ENCODE measurements at places on chromosomes 12 and 14.

GRCh38 chr14:94395282-94395887, 7.0 kb upstream of the SERPINA1 start:
- no peak for DNase-seq

DNA sequence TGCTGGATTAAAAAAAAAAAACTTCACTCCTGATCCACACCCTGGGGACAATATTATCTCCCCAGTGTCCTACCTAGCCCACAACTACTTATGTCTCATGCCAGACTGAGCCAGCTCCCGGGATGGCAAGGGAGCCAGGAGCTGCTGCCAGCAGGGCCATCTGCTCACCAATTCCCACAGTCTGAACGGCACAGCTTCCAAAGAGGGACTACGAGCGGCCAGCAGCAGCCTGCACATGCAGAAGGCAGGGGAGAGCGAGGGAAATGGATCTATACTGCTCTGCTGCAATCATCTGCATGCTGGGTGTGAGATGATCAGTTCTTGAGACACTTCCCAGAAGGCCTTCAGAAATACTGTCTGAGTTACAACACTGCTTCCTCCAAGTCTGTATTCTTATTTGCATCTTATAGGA, 11.1 kb downstream of the SSH1 start:
- no peak for DNase-seq

DNA sequence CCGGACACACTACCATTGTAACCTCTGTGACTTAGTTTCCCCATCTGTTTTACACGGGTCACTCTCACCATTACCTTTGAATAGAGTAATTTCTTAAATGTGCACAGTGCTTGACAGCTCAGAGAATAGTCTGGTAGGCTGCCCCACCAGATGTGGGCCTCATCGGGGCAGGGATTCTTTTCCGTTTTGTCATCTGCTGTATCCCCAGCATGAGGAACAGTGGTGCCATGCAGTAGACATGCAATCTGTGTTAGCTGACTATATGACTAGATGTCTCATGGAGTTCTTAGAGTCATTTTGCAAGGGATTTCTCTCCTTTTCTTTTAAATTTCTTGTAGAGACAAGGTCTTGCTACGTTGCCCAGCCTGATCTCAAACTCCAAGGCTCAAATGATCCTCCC, 44.9 kb upstream of the PLEKHG3 start:
- DNase-seq, result no peak

DNA sequence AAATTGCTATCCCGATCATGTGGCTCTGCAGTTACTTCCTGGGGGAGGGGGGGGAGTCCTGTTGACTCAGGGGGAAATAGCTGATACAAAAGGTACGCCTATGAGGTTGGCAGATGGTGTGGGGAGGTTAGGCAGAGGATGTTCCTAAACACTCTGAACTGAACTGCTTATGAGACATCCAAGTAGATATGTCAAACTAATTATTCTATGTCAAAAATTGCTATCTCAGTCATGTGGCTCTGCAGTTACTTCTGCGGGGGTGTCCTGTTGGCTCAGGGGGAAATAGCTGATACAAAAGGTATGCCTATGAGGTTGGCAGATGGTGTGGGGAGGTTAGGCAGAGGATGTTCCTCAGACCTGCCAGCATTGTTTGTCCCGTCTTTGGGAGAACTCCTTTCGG, 5.1 kb upstream of the VCPKMT start:
- DNase-seq, result no peak

DNA sequence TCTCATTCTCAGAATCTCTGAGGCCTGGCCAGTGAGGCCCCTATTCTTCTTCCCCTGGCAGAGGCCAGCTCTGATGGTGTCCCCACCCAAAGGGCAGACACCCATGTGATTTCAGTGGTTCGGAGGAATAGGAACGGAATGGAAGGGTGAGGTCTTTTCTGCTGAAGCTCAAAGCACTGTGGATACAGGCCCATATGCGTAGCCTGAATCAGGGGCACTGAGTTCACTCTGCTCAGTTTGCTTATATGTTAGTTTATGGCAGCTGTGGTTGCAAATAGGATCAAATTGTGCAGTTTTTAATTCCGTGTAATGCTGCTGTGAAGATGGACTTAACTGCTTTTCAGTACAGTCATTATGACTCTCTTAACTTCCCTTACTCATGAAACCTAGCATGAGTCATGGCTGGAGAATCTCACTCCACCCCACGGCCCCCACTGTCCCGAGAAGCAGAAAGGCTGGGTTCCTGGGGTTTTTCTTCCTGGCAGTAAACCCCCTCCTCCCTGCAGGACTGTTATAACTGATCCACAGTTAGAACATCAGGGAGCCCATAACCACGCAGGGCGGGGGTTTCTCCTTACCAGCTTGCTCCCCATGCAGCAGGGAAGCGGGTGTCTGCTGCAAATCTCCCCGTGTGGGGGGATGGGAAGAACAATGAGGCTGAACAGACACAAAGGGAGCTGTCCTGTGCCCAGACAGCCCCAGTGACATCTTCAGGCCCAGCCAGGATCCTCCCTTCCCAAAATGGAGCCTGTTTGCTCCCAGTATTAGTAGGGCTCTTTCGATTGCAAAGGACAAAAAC, 122.7 kb downstream of the SLC38A6 start:
- DNase-seq, result no peak

DNA sequence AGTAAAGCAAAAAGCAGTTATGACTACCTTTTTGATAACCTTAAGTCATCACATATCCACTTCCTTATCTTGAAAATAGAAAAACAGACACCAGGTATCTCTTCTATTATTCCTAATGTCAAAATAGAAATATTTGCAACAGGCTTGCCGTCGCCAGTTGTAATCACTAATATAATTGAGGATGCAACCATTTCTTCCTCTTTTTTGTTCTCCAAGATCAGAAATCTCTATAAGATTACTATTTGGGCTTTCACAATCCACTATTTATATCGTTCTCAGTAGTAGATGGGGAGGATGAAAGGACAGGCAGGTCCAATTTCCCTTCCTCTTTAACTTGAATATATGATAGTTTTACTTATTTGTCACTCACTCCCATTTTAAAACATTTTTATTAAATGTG, 130.2 kb upstream of the HMGA2 start:
- DNase-seq, result no peak

GRCh38 chr12:66048835-66049537, 81.6 kb downstream of the LLPH start:
- no peak for DNase-seq

- DNase-seq, result no peak
Measured at GRCh38 chr12:105198961-105199360, 37.0 kb downstream of the APPL2 start.

GRCh38 chr12:2215709-2216560, 163.1 kb downstream of the CACNA1C start:
- no peak for DNase-seq

- no peak for DNase-seq
Measured at GRCh38 chr14:91173904-91174303, 60.0 kb downstream of the DGLUCY start.

GRCh38 chr12:25194722-25195055, 271 bp downstream of the DNAI7 start:
- DNase-seq, result no peak

GRCh38 chr14:51207621-51208020, 32.4 kb upstream of the TMX1 start:
- no peak for DNase-seq

DNA sequence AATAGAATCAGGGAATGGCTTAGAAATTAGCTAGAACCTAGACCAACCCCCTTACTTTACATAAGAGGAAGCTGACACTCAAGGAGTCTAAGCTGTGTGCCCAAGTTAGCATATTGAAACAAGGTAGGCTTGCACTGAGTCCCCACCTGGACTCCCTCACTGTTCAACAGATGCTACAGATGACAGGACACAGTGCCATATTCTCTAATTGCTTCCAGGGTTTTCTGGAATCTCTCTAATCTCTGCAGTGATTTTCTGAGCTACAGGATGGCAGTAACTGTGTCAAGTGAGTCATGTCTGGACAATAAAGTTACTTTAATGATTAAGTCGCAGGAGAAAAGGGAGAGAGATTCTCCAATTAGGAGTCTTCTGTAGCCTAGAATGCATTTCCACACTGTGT, 35.8 kb downstream of the AKAP6 start:
- no peak for DNase-seq

- no peak for DNase-seq
Measured at GRCh38 chr12:24537083-24537860, 411.6 kb downstream of the BCAT1 start.

- DNase-seq, result peak; percentile 15
Measured at GRCh38 chr12:12533238-12533829, 29.3 kb downstream of the DUSP16 start.

DNA sequence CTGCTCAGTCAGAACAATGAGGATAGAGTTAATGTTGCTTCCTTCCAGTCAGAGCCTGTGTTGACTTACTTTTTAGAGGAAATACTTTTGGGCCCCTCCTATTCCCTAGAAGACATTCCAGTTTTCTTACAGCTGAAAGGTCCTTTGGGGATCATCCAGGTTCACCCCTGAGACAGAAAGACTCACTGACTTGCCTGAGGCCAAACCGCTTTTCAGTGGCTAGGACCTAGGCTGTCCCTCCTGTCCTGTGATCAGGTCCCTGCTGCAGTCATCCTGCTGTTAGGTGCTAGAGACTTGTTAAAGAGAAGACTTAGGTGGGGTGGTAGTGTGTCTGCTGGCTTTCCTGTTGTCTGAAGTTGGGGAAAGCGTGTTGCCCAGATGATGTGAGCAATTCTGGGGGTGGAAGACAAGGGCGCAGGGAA, 39.6 kb downstream of the SUSD6 start:
- no peak for DNase-seq

GRCh38 chr12:3931776-3932175, 58.6 kb upstream of the PARP11 start:
- DNase-seq, result no peak

- DNase-seq, result no peak
Measured at GRCh38 chr12:32997471-32997870, 100.9 kb upstream of the PKP2 start.

DNA sequence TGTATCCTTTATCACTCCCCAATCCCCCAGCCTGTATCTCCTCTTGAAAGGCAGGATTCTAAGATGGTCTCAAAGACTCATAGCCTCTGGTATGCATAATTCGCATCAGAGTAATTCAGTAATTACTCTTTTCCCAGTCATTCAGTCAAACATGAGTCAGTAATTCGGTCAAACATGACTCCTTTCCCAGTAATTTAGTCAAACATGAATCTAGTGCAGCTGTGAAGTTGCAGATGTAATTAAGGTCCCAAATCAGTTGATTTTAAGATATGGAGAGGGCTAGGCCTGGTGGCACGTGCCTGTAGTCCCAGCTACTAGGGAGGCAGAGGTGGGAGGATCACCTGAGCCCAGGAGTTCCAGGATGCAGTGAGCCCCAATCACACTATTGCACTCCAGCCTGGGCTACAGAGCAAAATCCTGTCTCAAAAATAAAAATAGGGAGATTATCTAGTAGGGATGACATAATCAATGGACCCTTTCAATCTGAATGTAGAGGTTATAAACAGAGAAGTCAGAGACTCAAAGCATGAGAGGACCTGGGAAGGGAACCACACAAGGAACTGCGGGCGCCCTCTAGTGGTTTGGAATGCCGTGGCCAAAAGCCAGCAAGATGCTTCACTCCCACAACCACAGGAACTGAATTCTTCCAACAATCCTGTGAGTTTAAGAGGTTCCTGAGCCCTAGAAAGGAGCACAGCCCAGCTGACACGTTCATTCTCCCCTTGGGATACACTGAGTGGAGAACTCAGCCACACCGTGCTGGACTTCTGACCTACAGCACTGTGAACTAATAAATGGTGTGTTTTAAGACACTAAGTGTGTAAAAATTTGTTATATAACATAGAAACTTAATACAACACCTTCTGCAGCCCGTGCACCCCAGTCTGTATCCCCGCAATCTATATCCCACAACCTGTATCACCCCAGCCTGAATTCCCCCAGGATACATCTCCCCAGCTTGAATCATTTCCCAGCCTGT, 14.3 kb upstream of the ARMH4 start:
- DNase-seq, result peak; percentile 92

GRCh38 chr14:104345621-104346462, 207.5 kb downstream of the KIF26A start:
- DNase-seq, result no peak

GRCh38 chr14:85531141-85531586, 1.2 kb downstream of the FLRT2 start:
- peak; percentile 56 for DNase-seq

DNA sequence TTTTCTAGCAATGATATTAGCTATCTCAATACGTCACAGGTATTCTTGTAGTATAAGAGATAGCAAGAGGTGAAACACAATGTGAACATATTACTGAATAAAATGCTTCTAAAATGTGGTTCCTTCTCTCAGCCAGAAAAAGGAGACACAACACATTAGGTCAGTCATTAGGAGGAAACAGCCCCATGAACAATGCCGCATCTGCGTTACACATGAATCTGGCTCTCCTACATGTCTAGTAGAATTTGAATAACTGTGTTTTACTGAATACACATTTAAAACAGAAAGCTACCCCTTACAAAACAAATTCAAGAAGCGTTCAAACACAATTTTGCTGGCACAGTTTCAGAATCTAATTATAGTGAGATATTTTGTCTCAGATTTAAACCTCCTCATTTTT, 51.6 kb downstream of the EFCAB11 start:
- peak; percentile 75 for DNase-seq

DNA sequence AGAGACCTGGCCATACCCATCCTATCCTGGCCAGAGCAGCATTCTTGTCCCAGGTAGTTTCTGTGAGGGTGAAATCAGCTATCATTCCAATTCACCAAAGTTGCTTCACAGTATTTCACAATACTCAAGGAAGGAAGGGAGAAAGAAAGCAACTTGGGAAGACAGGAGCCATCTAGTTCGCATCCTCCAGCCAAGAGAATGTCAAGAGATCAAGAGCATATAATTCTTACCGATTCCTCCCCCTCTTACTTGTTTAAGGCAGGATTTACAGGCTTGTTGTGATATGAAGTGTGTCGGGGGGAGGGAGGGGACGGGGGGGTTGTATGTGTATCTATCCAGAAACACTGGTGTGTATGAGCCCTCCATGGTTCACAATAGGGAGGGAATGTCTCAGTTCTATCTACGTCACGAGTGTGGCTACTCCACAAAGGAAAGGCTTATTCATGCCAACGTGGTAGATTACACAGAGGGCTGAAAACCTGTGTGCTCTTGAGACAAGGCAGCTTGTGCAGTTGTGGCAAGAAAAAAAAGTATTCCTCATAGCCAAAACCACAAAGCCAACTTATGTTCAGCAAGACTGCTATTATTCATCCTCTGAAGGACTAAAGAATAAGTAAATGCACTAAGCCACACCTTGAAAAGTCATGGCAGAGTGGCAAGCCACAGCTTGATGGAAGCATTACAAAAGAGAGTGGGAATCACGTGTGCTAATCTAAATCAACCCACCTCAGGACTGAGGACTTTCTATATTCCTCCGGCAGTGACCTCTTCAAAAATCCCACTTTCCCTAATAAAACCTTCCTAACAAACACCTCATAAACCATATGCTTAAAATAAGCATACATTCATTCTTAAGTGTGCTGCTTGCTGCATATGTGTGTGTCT, 35.0 kb downstream of the CORO1C start:
- no peak for DNase-seq

GRCh38 chr12:68536885-68537485, 73.7 kb upstream of the RAP1B start:
- no peak for DNase-seq

- DNase-seq, result no peak
Measured at GRCh38 chr12:30296486-30296885, 399.2 kb downstream of the IPO8 start.

- DNase-seq, result no peak
Measured at GRCh38 chr14:75373616-75374015, 54.2 kb upstream of the JDP2 start.

All from NCI-H526 (cell line).